Renal cortical epithelial cell (primary cell): ENCODE measurements at places on chromosomes 2 and 18.

- no peak for DNase-seq
Measured at GRCh38 chr2:134693359-134694330, 25.2 kb downstream of the TMEM163 start.

- no peak for DNase-seq
Measured at GRCh38 chr2:112765251-112765650, 842 bp upstream of the CKAP2L start.

DNA sequence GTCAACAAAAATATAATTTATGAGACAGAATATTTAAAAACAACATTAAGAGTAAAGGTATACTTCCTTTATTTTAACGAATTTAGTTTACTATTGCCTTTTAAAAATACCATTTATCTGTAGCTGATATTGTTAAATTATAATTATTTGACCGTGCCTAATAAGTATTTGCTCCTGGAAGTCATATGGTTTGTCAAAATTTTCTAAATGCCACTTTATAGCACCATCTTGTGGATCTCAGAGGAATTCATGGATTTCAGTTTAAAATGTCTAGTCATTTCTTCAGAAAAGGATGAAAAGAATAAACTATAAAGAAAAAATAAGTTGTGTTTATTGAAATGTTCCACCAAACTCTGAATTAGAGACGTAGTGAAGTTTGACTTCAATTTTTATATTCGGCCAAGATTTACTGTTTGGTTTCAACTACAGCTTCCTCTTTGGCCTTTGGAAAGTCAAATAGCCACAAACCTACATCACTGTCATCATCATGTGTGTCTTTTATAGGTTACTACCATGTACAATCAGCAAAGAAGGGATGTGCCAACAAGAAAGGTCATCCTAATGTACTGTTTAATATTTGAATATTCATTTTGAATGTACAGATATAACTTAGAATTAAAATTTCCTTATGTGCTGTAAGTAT lies 10.3 kb upstream of the FTCDNL1 start:
- peak; percentile 53 for DNase-seq

DNA sequence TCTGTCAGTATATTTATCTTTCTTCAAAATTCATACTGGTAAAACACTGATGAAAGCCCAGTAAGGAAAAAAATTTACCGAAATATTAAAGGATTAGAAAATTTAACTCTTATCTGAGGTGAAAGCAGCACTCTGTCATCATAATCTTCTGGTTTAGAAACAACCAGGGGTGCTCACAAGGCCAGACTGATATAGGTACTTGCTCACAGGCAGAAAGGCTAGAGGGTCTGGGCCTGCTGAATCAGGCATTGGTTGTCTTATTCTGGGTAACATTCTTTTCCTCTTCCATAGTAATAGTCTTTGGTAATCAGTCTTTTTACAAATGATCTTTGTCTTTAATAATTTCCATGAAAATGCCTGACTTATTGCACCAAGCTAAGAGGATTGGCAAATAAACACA lies 221.4 kb upstream of the TFPI start:
- DNase-seq = no peak

DNA sequence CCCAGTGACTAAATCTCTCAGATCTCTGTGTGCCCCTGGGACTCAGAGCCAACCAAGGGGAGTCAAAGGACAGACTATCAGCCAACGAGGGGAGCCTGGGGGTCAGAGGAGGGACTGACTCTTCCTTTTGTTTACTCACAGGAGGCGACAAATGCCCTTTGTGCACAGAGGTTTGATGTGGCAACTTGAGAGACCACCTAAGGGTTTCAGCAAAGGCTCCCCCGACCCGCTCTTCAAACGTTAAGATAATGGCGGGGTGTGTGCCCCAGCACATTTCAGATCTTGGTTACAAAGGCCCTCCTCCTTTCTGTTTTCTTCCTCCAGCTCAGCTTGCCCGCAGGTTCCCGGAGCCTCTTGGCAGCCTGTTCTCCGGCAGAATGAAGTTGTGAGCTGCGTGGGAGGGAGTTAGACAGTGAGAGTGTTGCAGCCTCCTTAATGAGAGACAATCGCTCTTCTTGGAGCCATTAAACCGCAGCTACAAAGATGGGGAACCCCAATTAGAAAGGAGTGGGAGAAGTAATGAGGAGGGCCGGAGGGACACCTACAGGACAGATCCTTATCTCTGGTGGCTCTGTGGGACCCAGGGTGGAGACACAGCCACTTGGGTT lies 76.2 kb downstream of the KIAA2012 start:
- peak; percentile 31 for DNase-seq

DNA sequence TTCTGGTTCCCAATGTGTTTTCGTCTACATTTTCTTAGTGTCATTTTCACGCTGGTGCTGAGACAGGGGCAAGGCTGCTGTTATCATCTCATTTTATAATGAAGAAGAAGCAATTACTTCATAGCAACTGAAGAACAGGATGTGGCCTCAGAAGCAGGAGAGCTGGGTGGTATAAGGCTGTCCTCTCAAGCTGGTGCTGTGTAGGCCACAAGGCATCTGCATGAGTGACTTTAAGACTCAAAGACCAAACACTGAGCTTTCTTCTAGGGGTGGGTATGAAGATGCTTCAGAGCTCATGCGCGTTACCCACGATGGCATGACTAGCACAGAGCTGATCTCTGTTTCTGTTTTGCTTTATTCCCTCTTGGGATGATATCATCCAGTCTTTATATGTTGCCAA lies 7.3 kb downstream of the IL36G start:
- no peak for DNase-seq

GRCh38 chr2:69405306-69405705 lies 18.3 kb upstream of the GFPT1 start:
- DNase-seq = no peak

GRCh38 chr2:216279459-216279858 lies 92.8 kb downstream of the MARCHF4 start:
- no peak for DNase-seq

DNA sequence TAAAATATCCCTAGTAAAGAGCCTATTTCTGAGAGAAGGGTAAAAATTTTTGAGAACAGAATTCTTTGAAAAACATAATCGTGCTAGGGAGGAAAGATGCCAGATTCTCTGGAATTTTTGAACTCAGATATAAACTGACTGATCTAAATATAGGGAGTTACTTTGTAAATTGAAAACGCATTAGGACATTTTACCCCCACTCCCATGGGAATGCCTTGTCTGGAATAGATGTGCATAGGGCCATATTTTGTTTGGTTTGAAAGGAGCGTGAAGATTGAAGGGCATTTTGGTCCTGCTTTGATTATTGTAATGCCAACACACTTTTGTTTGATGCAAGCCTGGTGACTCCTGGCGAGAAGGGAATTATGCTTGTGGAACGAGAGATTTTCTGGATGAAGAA lies 158.7 kb upstream of the DPP10 start:
- no peak for DNase-seq

- DNase-seq = no peak
Measured at GRCh38 chr2:16638946-16639345, 26.7 kb downstream of the CYRIA start.

GRCh38 chr2:10410823-10411437 lies 37.2 kb downstream of the ODC1 start:
- no peak for DNase-seq

- DNase-seq = peak; percentile 13
Measured at GRCh38 chr2:3959372-3959771, 256.0 kb downstream of the DCDC2C start.

DNA sequence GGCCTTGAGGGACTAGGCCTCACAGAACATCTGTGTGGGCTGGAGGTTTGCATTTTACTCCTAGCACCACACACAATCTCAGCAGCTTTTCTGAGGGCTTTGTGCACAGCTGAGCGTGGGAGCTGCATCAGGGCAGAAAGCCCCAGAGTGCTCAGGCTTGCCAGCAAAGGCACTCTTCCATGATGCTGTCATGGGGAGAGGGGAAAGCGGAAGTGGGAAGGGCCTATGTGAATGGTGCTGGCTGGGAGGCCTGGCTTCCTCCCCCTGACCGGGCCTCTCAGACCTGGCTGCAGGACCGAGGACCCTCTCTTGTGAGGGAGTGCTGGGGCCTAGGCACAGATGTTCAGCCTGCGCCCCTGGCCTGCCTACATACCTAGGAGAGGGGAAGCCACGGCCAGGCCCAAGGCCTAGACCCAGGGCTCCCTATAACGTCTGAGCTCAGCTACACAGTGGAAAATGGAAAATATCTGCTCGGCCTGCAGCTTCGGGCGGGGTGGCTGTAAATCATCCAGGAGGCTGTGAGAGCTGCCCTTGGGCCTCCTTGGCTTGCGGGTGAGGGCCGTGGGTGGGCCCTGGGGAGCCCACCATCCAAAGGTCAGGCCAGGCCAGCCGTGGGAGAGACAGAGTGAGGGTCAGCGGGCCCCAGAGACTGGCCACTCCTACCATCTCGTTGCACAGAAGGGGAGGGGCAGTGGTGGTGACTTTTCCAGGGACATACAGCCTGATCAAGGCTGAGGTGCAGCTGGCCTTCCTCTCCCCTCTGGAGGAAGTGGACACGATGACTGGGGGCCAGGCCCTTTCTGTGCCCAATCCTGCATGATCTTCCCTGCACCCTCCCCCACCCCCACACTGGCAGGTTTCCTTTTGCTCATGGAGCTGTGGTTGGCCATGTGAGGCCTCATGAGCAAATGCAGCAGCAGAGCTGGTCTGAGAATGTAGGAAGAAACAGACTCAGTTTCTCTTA lies 22.8 kb downstream of the GLI2 start:
- DNase-seq = no peak

- no peak for DNase-seq
Measured at GRCh38 chr18:55585065-55585919, 2.7 kb downstream of the TCF4 start.

DNA sequence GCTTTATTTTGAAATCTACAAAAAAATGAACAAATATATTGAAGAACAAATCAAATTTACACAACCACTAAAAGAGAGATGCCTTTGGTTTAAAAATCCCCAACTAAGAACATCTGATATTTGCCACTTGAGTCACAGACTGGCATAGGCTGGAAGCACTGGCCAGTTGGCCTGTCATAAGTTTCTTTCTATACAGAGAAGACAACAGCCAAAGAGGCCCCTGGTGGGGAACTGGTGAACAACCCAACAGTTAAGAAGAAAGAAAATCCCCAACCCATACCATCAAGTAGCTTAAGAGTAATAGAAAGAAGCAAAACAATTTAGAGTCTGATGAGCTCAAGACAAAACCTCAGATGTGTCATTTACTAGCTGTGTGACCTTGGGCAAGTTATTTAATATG lies 45.5 kb downstream of the OSR1 start:
- peak; percentile 19 for DNase-seq

DNA sequence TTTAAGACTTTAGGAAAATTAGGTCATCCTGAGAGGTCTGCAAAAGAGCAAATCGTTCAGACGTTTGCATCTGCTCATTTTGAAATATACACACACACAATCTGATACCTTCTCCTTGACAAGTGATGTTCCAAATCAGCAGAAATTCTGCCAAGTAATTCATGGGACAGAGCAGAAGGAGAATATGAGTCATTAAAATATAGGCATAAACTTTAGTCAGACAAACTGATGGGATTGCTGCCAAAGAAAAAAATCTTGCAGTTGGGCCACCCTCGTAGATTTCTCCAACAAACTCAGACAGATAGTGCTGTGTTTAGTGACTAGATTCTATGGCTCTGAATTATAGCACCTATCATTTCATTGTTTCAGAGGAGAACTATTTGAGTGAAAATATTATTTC lies 336.3 kb downstream of the NYAP2 start:
- DNase-seq = no peak

- DNase-seq = no peak
Measured at GRCh38 chr18:53165770-53166169, 825.8 kb downstream of the DCC start.

DNA sequence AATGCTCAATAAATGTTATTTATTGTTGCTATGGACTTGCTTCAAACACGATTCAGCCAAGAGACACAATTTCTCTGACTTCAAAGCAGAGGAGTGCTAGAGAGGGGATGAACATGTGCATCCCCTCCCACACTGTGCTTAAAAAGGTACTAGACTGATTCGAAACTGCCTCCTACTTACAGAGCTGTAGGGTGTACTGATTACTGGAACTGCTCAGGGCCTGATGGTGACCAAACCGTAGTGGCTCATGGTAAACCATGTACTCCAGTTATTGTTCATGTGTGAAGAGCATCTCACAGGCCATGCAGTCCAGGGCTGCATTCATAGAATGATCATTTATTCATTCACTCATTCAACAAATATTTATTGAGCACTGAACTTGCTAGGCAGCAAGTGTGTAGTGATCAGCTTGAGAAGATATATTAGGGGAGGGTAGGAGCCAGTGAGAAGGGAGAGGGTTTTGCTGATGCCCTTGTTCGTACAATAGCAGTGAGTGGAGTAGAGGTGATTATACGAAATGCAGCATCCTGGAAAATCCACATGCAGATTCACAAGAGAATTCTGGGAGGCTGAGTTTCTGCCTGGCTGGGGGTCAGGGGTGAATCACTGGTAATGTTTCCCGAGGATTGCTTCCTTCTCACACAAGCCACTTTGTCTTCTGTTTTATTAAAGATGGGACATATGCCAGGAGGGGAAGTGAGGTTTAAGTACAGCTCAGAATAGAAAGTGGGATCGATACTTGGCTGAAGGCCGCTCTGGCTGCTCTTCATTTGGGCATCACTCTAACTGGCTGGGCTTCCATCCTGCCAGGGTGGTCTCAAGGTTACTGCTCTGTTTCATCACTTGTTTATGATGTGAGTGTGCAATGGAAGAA lies 245.4 kb downstream of the RAD51AP2 start:
- DNase-seq = no peak

DNA sequence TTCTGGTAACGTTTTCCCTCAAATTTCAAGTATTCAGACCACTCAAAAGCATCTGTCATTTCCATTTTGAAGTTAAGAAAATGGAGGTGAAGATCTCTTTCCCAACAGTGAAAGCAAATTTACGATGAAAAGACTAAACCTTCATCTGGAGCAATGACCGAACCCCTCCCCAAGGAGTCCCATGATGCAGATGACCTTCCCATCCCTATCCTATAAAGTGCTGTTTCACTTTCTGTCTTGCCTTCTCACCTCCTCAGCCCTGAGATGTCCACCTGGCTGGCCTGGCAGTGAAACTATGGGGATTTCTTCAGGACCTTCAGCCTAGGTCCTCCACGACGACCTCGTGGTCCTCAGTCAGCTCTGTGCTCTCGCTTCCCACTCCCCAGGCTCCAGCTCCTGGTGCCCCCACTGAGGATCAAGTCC lies 925 bp upstream of the NPC1 start:
- DNase-seq = no peak

DNA sequence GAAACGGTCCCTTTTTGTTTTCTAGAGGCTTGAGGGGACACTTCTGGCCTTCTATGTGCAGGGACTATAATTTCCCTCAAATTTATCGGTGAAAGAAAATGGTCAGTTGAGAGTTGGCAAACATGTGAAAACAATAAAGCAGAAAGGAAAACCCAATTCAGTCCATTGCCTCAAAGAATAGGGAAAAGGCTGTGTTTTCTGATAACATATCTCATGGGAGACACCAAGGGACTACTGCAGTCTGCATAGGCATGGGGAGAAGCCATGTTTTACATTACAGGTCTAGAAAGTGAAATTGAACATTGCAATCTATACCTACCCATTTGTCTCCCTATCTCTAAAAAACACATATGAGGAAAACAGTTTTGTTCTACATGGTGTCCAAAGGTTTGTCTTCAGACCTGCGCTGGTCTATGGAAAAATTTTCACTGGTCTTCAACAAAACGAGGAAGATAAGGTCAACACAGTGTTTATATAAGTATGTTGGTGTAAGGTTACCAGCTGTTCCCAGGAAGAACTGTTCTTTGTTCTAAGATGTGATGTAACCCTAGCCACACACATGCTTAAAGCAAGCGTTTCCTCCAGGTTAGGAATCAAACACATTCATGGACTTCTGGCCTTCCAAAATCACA lies 179.7 kb downstream of the MREG start:
- peak; percentile 74 for DNase-seq
